ENCODE measurements at places on chromosomes 3 and 15.

GRCh38 chr3:189909573-189909972, 211.1 kb downstream of the P3H2 start:
- DNase-seq = no peak

DNA sequence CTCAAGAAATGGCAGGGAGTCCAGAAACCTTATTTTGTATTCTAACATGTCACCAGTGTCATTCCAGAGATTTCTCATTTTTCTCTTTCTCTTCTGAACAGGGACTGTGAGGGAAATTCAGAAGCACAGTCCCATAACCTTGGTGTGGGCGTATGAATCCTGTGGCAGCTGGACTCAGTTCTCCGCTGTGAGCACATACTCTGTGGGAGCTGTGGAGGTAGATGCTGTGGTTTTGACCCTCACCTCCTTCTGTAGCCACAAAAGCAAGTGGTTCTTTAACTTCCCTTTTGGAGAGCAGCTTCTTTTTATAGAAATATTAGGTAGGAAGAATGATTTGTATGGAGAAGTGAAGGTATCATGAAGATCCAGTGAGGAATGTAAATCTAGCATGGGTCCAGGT, 13.4 kb downstream of the TMEM207 start:
- no peak for DNase-seq

DNA sequence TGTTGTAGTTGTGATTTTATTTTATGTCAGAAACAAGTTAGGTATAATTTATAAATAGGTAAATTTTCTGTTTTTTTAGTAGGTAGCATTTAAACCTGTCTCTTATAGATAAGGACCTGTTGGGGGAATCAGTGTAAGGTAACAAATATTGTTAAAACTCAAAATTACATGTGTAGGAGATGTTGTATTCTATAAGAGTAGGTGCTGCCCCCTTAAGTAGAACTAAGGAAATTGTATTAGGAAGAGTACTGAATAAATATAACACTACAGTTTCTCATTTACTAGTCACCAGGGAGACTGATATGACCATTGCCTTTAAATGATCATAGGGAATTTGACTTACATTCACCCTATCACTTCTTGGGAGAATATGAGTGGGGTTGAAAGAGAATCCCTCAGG, 31.2 kb downstream of the SLC25A36 start:
- DNase-seq = no peak

- no peak for DNase-seq
Observed at GRCh38 chr3:107356706-107357105, 20.5 kb upstream of the CCDC54 start.

DNA sequence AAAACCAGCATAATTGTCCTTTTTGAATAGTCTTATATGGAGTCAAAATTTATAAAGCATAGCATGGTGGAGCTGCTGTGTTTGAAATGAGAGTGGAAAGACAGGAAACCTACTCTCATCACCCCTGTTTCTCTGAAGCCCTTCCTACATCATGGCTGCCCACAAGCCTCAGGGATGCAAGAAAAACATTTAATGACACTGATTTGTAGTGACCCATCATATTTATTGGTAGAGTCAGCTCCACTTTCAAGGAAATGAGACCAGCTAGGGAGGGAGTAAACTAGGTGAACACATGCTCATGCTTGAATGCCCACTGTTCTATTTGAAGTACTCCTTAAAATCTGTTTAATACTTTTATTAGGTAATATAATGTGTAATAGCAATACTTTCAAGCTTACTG, 494.3 kb upstream of the KCNMB2 start:
- no peak for DNase-seq

DNA sequence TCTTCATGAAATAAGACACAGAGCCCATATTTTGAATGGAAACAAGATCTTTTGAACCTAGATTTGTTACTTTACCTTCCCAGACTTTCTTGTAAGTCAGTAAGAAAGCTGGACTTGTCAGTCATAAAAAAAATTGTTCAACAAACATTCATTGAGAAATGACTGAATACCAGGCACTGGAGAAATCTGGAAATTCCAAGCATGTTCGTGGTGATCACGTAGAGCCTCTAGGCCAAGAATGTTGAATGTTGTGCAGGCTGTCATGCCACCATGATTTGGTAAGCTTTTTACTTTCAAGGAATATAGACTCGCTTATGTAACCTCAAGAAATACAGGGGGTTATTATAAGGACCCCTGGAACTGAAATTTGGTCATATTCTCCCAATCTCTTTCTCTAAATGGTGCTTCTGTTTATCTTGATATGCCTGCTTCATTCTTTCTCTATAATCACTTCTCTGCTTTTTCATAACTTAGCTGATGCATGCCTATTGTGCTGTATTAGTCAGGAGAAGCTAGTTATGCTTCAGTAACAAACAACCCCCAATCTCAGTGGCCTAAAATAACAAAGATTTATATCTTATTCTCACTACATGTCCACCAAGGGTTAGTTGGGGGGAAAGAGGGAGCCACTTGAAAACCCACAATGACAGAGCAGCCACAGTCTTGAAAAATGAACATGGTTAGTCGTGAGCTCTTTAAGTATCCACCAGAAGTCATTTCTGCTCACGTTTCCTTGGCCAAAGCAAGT, 3.4 kb upstream of the TPM1 start:
- DNase-seq = no peak

DNA sequence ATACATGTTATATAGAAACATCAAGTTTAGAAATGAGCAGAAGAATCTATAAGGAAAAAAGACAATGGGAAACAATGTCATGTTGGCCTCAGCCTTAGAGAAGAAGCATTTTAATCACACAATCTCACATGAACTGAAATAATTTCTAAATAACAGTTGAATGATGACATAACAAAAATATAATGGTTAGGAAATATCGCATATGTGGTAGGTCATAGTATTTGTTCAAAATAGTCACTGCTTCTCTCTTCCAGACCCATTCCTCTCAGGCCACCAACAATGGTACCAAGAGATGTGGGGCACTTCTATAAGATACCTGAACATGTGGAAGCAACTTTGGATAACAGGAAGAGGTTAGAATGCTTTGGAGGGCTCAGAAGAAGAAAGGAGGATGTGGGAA, 195.7 kb upstream of the PDZRN3 start:
- DNase-seq = no peak

GRCh38 chr15:91252756-91253155, 152.7 kb downstream of the SV2B start:
- DNase-seq = no peak

- DNase-seq = no peak
Observed at GRCh38 chr15:86744198-86744780, 664.6 kb downstream of the AGBL1 start.

- no peak for DNase-seq
Observed at GRCh38 chr15:50304836-50305235, 39.3 kb upstream of the HDC start.

DNA sequence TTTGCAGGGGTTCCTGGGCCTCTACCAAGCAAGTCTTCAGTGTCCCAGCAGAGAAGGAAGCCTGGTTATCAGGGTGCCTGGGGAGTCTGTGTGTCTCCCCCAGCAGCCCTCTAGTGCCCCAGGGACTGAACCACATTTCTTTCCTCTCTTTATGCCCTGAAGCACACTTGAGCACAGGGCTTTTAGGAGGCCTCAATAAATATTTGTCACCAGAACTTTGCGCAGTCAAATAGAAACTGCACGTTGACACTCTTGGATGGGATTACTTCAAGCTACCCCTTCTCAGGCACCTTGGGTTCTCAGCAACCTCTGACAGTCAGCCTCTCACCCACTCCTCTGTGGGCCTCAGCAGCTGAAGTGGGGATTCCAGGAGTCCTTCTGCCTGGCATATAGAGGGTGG, 226.6 kb upstream of the HES1 start:
- DNase-seq = no peak

GRCh38 chr3:69121950-69122349, 445 bp downstream of the LMOD3 start:
- DNase-seq = no peak

GRCh38 chr3:41419809-41420208, 220.5 kb downstream of the CTNNB1 start:
- no peak for DNase-seq

- no peak for DNase-seq
Observed at GRCh38 chr15:39640665-39641064, 59.8 kb downstream of the THBS1 start.

DNA sequence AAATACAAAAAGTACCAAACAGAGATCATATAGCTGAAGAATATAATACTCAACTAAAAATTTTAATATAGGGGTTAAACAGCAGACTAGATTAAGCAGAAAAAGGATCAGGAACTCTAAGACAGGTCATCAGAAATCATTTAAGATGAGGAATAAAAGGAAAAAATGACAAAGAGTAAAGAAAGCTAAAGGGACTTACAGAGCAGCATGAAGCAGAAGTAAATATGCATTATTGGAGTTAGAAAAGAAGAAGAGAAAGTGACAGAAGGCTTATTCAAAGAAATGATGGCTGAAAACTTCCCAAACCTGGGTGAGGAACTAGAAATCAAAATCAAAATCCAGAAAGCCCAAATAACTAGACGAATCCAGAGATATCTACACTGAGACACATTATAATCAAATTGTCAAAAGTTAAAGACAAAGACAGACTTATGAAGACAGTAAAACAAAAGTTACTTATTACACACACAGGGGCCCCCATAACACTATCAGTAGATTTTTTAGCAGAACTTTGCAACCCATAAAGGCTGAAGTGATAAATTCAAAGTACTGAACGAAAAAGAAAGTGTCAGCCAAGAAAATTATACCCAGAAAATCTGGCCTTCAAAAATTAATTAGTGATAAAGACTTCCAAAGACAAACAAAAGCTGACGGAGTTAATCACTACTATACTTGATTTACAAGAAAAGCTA, 95.6 kb downstream of the SCAPER start:
- no peak for DNase-seq

- DNase-seq = no peak
Observed at GRCh38 chr3:42720126-42720525, 17.5 kb upstream of the HHATL start.

DNA sequence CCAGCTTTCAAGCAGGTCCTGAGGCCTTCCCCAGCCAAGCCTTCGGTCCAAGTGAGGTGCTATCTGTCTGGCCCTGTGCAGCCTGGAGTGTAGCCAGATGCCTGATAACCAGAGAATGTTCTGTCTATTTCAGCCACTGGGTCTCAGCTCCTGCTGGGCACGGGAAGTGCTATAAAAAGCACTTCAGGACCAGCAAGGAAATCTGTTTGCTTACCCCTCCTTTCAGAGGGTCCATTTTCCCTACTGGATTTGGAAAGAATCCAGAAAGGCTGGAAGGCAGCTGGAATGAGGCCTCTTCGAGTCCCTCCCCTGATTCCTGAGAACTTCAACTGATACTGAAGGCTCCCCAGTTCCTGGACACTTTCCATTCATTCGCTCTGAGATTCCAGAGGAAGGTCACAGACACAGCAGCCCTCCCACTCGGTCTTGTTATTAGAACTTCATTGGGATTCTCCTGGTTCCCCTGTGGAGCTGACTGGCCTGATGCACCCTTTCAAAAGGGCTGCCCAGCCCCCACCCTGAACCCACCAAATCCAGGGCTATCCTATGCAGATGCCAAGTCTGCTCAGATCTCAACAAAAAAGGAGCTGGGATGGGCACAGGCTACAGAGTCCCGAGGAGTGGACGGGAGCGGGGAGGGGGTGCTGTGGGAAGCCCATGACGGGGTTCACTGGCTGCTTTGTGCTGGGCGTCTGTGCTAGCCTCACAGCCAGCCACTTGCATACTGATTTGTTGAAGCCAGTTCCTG, 70.4 kb downstream of the UMPS start:
- no peak for DNase-seq

DNA sequence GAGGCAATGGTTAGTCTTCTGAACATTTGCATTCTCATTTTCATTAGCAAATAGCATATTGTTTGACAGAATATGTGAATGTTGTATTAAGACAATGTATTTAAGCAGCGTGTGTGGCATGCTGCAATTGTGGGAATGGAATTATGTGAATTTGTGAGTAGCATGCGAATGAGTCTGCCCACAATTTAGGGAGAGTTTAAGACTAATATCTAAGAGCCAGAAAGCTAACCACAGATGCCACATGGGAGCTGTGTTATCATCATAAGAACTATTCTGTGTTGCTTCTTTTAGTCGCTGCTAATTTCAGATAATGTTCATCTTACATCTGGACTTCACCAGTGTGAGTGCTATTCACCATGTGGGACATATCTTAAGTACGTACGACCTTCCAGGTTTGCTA, 494.5 kb downstream of the RBMS3 start:
- DNase-seq = no peak

DNA sequence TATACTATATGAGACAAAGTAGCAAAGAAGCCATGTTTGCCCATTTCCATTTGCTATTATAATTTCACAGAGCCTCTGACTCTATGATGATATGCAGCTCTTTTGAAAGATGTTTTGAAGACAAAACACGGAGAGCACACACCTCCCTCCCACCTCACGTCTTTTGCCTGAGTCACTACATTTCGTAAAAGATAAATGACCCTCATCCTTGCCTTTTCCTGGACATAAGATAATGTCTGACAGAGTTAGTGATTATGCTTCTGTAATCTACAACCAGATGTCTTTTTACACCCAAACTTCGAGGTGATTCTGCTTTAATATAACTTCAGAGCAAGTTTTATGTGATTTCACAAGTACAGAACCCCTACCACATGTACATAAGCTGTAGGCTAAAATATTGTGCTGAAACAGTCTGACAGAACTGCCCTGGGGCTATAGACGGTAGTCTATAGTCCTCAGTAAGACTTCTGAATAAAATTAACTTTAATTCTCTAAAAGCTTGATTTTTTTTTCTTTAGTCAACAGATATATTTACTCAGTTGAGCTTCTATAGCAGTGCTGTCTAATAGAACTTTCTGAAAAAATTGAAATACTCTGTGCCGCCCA, 99.9 kb downstream of the CD200R1L start:
- DNase-seq = no peak

DNA sequence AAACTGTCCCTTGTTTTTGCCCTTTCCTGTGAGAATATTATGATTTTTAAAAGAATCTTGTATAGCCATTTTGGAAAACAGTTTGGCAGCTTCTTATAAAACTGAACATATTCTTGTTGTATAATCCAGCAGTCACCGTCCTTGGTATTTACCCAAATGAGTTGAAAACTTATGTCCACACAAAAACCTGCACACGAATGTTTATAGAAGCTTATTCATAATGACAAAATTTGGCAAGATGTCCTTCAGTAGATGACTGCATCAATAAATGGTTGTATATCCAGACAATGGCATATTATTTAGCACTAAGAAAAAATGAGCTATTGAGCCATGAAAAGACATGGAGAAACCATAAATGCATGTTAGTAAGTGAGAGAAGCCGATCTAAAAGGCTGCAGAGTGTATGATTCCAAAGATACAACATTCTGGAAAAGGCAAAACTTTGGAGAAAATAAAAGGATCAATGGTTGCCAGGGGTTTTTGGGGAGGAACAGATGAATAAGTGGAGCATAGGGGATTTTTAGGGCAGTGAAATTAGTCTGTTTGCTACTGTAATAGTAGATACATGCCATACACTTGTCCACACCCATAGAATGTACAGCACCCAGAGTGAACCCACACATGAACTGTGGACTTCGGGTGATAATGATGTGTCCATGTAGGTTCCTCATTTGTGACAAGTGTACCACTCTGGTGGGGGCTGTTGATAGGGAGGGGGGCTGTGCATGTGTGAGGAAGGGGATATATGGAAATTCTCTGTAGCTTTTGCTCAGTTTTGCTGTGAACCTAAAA, 31.7 kb downstream of the LIMD1 start:
- DNase-seq = no peak

- DNase-seq = no peak
Observed at GRCh38 chr3:186169379-186169778, 60.5 kb upstream of the ETV5 start.

- no peak for DNase-seq
Observed at GRCh38 chr3:155393316-155393715, 99.8 kb upstream of the STRIT1 start.

GRCh38 chr15:78085928-78086327, 6.4 kb upstream of the SH2D7 start:
- no peak for DNase-seq

- no peak for DNase-seq
Observed at GRCh38 chr3:168839653-168840052, 743.9 kb upstream of the GOLIM4 start.

Data from activated T-cell treated with anti-CD3 and anti-CD28 coated beads, Interleukin-2, amount 50 U/mL, for 24 hours (primary cell).